ENCODE measurements at places on chromosomes 7 and 10.

- peaks cover 9% of the 10 kb centered on the region for H3K4me1 ChIP-seq
- no peak for DNase-seq
- no peak overlapping the region for H3K4me3 ChIP-seq
- H3K27ac ChIP-seq, result no peak overlapping the region
- no peaks in the 10 kb centered on the region for H3K27me3 ChIP-seq
These were observed 32.8 kb downstream of the IL15RA start for GRCh38 chr10:5944389-5945189.

- no peak overlapping the region for H3K4me3 ChIP-seq
- no peaks in the 10 kb centered on the region for H3K4me1 ChIP-seq
- H3K27me3 ChIP-seq, result peaks cover under 1% of the 10 kb centered on the region
- no peak overlapping the region for H3K27ac ChIP-seq
- no peak for DNase-seq
These were observed 550.6 kb downstream of the GLRX3 start for GRCh38 chr10:130686689-130687300.

DNA sequence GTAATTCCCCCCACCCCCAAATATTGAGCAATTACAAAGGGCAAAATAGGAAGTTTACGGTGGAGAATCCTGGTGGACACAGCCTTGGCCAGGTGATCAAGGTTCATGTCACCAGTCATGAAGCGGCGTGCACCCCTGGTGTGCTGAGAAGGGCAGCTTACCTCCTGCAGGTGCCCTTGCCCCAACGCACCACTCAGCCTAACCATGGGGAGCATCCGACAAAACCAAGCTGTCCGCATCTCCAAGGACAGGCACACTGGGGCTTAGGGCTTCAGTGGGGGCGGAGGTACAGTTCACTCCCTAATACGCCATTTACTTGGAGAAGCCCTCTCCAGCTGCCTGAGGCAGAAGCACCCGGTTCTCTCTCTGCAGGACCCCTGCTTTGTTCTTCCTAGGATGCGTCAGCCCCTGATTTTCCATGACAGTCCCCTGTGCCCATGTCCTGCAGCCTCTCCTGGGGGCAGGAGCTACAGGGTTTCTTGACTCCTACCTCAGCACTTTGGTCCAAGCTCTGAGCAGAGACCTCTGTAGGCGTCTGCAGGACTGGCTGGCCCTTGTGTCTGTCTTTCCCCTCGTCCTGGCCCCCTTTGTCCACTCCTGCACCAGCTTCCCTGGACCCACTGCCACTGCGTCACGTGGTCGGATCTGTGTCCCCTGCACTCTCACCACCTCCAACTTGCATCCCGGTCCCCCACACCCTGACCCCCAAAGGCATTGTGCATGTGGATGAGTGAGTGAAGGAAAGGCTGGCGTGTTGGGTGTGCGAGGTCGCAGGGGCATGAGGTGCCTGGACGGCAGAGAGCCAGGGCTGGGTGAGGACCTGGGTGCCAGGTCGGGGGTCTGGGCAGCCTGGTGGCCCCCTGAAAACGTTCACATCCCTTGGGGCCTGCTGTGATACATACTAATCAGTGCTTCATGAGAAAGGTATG, 113.7 kb downstream of the LHPP start:
- no peak overlapping the region for H3K4me3 ChIP-seq
- H3K27me3 ChIP-seq, result no peaks in the 10 kb centered on the region
- H3K36me3 ChIP-seq, result peaks cover 7% of the 10 kb centered on the region
- DNase-seq, result no peak
- H3K4me1 ChIP-seq, result peaks cover 57% of the 10 kb centered on the region

GRCh38 chr10:35707642-35708425, 65.7 kb upstream of the FZD8 start:
- no peaks in the 10 kb centered on the region for H3K4me1 ChIP-seq
- no peak overlapping the region for H3K27ac ChIP-seq
- H3K27me3 ChIP-seq, result peaks cover 12% of the 10 kb centered on the region
- no peak for DNase-seq

DNA sequence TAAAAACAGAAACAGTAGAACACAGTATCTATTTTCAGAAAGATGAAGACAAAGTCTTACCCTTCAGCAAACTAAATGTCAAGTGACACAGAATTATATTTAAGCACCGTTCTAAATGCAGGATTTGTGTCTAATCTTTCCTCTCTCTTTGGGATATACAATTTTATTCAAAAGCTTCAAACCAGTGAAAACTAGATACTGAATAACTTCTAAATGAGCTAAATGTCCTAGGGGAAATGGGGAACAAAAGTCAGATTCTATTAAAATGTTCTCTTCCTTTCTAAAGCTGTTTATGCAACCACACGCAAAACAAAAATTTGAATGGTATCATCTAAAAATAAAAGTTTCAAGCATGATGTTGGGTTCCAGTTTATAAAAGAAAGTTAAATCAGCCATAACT, 136.4 kb upstream of the AOAH start:
- no peaks in the 10 kb centered on the region for H3K27me3 ChIP-seq
- H3K4me1 ChIP-seq, result no peaks in the 10 kb centered on the region
- no peak overlapping the region for H3K27ac ChIP-seq
- DNase-seq, result no peak
- H3K36me3 ChIP-seq, result peaks cover 65% of the 10 kb centered on the region

- H3K27me3 ChIP-seq, result no peaks in the 10 kb centered on the region
- no peak for DNase-seq
- H3K27ac ChIP-seq, result no peak overlapping the region
These were observed 337.1 kb upstream of the GLI3 start for GRCh38 chr7:42573881-42574672.

Data from stimulated activated naive B cell treated with anti-CD40 and anti-IgM and Interleukin-4, amounts not matched to agents 10 μg/mL and 1 μg/mL and 100 μg/mL, for 72 hours (primary cell).